ENCODE measurements at places on chromosomes 12 and 14. TPM values are rescaled to one million over a fixed set of nuclear protein-coding genes. Genes with fewer than 3 reads are reported as not detected.

Gene SLC25A21
- not detected for total RNA-seq

Gene TBC1D30
- 0.81 TPM for total RNA-seq

DNA sequence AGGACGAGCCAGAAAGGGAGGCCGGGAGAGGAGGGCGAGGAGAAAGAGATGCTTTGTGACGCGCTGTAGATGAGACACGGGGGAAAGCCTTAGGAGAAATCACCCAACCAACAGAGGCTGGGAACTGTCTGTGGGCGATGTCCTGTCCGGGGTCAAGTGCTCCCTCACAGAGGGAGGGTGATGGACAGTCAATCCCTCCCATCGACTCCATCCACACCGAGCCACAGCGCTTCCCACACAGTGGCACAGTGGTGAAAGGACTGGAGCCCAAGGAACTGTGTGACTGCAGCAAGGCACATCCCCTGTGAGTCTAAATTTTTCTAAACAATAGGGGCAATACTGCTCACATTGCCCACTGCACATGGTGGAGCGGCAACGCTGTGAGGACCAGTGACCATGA, 89.1 kb downstream of the TTC7B start:
- DNase-seq = no peak

GRCh38 chr12:130181211-130181610, 18.9 kb downstream of the FZD10 start:
- no peak for DNase-seq

Data from activated T-cell treated with anti-CD3 and anti-CD28 coated beads, Interleukin-2, amount 50 U/mL, for 4 hours (primary cell).